ENCODE measurements at places on chromosomes 11 and 22.

GRCh38 chr11:120115272-120116000, 22.5 kb downstream of the TRIM29 start:
- DNase-seq: no peak

DNA sequence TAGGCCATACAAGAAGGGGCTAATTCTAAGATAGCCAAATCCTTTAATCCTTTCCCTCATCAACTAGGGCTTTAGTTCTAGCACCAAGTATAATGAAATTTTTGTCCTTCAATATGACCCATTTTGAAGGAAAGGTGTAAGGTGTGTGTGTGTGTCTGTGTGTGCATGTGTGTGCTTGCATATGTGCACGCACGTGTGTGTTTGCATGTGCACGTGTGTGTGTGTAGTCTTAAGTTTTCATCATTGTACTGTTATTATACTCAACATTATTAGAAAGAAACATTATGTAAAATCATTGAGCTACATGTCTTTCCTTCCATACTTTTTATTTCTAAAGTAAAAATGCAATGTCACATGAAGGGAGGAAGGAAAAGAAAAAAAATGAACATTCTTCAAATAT, 547.7 kb downstream of the FAM181B start:
- DNase-seq: no peak

GRCh38 chr11:96794152-96794551, 404.3 kb downstream of the JRKL start:
- no peak for DNase-seq

DNA sequence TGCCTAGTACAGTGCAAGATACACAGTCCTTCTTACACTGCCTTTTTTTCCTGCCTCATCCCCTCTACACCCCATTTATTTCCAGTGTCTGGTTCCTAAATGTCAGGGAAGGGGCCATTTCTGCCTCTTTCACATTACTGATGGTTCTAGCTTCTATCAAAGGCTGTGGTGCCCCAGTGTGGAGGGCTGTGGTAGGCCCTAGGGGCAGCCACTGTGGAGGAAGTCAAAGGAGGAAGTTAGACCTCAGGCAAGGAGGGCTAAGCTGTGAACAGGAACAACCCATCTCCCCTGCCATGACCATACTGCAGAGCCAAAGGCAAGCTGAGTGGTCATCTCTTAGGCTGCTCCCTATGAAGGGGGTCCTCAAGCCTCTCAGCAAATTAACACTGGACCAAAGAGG, 81.9 kb upstream of the CRTAM start:
- DNase-seq: peak; percentile 85

DNA sequence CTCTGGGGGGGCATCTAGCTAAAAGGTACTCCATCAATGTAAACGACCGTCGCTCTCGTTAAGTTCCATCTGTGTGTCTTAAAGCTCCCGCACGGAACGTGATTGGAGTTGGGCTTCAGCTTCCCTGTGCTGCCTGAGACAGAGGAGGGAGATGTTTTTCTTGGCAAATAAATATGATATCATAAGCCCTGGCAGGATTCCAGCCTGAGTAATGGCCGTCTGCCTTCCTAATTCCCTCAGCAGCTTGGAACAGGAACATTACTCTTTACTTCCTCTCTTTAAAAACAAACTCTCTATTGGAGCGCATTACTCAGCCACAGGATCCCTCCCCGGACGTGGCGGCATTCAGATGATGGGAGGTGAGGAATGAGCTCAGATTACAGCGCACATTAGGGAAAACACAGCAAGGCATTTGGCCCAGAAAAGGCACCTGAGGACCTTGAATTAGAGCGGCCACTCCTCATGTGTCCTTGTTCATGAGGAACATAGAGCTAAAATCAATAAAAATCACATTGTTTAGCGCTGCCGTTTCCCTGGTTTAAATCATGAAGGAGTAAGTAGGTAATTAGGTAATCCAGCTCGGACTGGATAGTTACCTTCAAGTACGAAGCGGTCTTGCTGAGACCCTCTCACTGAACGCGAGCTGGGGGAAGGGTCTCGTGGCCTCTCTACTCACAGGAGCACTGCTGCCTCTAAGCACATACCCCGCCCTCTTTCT, 230.4 kb downstream of the ST3GAL4 start:
- DNase-seq: peak; percentile 71

All from suppressor macrophage treated with lipopolysaccharide for 1 hour (primary cell).